ENCODE measurements at places on chromosomes 5 and 9.

DNA sequence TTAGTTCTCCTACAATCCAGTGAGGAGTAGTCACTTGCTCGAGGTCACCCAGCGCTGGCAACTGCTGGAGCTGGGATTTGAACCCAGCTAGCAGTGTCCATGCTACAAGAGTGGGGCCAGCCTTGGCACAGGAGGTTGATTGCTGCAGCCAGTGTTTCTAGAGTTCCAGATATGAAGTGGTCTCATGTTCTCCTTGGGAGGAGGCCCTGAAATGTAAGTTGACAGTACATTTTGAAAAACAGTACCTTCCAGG lies 802 bp downstream of the CCDC107 start:
- no peak for DNase-seq

DNA sequence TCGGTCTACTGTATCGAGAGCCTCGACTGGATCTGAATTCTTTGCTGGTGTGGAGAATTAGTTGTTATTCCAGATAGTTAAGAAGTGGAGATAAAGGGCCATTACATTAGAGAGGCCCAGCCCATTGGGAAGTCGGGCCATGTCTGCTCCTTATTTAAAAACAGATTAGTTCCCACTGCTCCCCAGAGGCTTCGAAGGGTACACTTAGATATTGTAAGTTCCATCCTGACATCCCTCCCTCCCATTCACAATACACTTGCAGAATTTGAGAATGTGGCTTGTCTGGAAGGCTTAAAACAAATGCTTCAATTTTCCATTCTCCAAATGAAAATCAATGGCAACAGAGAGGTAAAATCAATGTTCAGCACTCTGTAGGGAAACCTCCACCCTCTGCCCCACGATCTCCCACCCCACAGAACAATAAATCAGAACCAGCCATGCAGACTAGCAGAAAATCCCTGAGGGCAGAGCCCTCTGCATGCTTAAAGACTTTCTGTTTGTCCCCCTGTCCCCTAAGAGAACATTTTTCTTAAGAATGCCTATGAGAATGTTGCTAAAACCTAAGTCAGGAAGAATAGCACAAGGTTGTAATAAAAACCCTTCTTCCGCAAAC lies 364.1 kb downstream of the SPOCK1 start:
- no peak for DNase-seq

DNA sequence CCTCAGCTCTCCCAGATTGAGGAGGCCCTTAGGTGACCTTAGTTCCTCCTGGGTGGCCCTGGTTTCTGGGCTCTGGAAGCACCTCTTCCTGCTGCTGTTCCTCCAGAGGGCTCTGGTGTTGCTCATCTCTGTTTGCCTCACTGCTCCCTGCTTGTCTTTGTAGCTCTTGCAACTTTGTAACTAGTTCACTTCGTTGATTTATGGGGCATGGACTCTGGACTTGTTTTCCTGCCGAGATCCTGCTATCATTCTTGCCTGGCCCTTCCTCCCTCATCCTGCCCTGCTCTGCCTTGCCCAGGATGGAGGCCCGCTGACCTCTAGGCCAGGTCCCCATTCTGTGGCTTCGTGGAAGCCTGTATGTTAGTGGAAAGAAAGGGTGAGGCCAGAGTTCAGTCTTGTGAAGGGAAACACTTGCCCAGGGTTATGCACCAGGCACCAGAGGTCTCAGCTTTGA lies 169.3 kb downstream of the MACROH2A1 start:
- DNase-seq, result no peak

DNA sequence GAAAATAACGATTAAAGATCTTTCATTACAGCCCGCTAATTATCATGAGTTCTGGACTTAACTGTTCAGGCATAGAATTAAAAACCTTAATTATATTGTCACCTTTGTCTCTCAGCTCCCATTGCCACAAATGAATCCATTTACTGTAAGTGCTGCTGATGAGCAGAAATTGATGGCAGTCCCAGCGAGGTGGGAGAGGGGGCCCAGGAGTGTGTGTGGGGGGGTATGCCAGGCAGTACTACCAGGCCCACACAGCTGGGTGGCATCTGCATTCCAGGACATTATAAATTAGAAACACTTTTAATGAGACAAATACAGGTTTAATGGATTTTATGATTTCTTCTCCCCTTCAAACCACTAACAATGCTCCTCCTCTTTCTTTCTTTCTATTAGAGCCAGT lies 196.0 kb downstream of the MELK start:
- DNase-seq, result no peak

DNA sequence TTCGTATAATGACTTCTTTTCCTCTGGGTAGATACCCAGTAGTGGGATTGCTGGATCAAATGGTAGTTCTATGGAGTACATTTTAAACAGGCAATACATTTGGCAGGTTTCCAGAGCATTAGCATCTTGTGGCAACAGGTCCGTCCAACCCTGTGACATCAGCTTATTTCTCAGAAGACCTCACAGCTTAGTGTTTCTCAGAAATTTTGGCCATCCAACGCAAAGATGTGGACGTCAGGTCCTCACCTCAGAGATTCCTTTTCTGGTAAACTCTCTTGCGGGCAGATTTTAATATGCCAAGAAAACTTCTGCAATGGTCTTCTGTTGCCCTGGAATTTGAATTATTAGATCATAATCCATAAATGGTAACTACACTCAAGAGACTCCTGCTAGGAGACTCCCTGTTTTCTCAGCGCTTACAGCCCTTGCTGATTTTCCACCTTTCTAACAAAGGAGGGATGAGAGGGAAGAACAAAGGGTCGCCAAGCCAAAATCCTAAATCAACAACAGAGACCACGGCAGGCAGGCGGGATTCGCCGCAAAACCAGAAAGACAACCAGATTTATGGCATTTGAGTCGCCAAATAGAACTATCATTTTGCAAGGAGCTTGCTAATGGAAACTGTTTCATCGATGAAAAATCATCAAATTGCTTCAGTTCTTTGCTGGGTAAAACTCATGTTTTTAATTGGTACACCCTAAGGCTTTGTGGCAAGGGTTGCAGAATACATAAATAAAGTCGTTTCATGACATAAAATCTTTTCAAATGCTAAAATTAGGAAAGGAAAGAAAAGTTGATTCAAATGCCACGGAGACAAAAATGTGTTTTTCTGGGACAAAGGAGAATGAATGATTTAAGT lies 34.1 kb upstream of the PLPP1 start:
- no peak for DNase-seq

DNA sequence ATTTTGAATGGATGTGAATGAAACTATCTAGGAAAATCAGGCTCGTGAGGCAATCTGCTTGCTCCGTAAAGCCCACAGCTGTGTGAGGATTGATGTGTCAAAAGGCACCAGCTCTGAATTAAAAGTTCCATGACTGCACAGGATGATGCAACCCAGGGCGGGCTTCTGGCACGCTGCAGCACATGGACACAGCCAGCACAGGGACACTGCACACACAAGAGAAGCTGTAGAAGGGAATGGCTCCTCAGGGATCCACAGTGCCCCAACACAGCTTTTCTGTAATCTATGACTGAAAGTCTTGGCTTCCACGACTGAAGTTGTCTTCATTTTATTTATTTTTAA lies 151.0 kb downstream of the GCNT1 start:
- no peak for DNase-seq

- no peak for DNase-seq
Measured at GRCh38 chr5:1085391-1085790, 26.5 kb downstream of the SLC12A7 start.

DNA sequence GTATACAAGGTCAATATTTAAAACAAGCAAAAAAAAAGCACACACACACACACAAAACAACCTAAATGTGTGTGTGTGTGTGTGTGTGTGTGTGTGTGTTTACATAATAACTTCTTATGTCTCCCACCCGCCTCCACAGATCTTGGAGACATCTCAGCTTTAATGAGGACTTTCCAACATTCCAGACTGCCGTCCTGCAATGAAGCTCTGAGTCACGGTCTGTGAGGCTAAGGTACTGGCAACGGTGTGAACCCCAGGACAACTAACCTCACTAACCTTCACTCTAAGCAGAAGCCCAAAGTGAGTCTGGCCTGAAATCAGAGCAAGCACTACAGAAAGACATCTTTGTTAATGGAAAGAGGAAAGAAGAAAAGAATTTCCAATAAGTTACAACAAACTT lies 22.3 kb downstream of the ZNF474 start:
- no peak for DNase-seq

DNA sequence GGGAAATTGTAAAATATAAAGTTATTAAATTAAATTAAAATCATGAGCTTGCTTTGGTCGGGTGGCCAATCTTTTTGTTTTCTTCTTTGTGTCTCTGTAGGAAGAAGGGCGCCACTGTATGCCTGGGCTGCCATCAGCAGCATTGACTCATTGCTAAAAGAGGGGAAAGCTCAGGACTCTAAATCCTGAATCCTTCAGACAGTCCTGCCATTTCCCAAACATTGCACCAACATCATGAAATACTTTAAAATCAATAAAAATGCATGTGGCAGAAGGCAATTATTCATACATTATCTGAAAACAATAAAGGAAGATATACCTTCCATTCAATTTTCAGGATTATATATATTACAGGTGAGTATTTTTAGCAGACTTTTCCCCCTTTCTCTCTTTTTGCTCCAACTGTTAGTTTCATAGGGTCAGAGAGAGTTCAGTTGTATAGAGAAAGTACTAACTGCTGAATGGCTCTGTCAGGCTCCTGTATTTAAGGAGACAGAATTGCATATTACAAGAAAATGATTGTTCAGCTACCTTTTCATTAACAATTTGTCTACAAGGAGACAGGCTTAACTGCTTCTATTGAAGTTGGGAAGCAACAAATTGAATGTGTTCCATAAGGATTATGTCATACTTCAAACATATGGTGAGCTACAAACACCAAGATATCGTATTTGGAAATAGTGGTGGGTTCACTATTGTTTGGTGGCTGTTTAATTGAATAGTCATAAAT lies 95.7 kb downstream of the ATPSCKMT start:
- DNase-seq, result no peak

DNA sequence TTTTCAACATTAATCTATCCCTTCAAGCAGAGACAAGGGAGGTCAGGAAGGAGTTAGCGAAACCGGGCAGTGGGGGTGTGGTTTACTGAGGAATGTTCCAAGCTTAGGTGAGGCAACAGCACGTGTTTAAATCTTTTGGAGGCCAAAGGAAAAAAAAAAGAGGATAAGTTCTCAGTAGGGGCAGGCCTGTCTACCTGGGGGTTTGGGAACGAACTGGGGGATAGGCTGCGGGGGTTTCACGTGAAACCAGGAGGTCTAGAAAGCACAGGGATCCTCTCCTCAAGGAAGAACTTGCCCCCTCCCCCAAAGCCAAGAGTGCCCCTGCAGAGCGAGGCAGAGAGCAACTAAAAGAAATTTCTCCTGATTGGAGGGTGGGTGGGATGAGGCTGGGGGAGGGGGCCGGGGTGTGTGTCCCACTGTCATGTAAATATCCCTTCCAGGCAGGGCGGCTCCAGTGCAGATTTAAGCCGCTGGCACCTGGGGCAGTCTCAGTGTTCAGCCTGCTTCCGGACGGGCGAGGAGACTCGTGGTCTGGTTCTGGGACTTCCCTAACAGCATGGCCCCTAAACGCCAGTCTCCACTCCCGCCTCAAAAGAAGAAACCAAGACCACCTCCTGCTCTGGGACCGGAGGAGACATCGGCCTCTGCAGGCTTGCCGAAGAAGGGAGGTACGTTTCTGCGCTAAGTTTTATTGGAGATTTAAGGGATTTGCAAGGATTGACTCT lies 5.5 kb upstream of the SET start:
- no peak for DNase-seq

- no peak for DNase-seq
Measured at GRCh38 chr5:169954786-169955185, 25.5 kb downstream of the INSYN2B start.

DNA sequence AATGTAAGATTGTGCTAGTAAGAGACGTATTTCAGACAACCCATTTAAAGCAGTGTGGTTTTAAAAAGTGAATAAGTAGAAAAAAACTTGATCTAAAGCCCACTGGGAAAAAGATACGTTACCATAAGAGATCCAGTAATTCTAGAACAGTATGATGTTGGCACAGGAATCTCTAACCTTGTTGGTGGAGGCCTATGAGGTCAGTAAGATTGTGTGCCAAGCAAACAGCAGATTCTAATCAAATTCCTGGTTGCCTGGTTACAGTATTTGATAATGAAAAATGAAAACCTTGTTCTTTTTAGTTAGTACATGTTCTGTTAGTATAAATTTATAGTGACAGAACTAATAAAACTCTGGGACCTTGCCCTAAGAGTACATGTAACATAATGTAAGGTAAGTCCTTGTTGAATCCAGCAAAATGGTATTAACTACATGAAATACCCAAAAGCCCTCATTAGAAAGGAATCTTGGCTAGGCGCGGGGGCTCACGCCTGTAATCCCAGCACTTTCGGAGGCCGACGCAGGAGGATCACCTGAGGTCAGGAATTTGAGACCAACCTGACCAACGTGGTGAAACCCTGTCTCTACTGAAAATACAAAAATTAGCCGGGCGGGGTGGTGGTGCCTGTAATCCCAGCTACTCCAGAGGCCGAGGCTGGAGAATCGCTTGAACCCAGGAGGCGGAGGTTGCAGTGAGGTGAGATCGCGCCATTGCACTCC lies 33.2 kb upstream of the DMXL1 start:
- no peak for DNase-seq

DNA sequence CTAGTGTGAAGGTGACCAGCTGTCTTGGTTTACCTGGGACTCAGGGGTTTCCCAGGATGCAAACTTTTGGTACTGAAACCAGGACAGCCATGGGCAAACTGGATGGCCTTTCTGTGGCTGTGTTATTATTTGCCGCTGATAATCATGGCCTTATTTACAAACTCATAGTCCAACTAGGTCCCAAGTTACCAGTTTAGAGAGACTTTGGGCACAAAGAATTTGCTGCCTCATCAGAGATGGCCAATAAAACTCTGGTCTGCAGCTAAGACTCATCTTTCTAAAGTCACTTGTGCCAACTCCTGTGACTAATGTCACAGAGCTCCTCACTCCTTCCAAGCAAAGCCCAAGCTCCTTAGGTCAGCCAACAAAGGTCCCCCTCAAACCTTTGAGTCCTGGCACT lies 47.5 kb upstream of the PLPP6 start:
- DNase-seq, result no peak

DNA sequence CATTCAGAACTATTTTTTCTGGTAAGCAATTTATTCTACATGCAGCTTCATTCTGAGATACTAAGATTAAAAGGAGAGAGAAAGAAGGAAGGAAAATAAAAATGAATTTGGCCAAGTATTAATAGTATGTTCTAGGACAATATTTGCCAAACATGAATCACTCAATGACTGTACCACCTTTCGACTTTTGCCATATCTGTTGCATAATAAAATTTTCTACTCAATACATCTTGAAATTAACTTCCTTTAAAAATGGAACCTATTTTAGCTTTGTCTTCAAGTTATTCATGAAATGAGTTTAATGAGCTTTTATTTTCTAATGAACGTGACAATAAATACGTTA lies 111.8 kb downstream of the MARCHF3 start:
- DNase-seq, result no peak
